ENCODE measurements at places on chromosomes 16 and 17.

GRCh38 chr17:66661411-66662256 lies 173.3 kb upstream of the CACNG5 start:
- DNase-seq: no peak

DNA sequence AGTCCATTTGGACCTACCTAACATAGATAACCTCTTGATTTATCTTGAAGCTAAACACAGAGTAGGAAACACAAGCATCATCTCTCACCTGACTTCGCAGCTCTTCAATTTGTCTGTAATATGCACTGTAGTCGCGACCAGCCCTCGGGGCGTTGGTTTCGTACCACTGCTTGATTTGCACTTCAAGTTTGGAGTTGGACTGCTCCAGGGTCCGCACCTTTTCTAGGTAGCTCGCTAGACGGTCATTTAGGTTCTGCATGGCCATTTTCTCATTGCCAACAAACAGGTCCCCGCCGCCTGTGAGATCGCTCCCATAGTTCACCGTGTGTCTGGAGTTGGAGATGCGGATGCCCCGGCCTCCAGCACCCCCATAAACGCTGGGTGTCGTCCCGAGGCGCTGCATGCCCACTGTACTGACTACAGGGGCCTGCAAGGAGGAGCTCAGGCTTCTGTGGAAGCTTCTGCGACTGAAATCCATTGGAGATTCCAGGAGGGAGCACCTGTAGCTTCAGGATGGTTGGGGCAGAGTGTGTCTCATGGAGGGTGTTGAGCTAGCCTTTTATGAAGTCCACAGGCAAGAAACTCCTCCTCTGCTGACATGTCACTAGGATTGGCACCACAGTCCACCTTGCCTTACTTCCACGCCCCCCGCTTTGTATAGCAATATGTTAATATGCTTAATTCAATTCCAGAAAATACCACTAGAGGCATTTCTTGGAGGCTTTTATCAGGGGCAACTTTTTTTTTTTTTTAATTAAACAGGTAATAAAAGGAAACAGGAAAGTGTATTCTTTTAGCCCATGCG lies at the start of gene KRT20:
TSS of gene KRT20 (minus strand) at position 535 of the 805 bp plus-strand sequence. CDS start at position 478, 57 bp downstream.
- no peak for DNase-seq

DNA sequence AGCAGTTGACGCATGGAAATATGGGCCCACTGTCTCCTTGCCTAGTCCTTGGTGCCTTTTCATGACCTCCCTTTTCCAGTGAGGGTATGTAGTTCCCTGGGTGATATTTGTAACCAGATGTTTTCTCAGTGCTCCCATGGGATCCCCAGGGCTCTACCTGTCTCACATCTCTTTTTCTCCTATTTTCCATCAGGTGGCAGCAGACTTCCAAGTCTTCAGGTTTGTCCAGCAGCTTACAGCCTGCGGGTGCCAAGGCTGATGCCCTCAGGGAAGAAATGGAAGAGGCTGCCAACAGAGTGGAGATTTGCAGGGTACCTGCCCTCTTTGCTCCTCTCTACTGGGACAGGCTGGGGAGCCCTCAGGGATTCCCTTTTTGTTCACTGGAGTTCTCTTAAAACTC lies 89.1 kb downstream of the ELAC2 start:
- no peak for DNase-seq

GRCh38 chr16:53852678-53853077 lies 148.7 kb downstream of the FTO start:
- no peak for DNase-seq

DNA sequence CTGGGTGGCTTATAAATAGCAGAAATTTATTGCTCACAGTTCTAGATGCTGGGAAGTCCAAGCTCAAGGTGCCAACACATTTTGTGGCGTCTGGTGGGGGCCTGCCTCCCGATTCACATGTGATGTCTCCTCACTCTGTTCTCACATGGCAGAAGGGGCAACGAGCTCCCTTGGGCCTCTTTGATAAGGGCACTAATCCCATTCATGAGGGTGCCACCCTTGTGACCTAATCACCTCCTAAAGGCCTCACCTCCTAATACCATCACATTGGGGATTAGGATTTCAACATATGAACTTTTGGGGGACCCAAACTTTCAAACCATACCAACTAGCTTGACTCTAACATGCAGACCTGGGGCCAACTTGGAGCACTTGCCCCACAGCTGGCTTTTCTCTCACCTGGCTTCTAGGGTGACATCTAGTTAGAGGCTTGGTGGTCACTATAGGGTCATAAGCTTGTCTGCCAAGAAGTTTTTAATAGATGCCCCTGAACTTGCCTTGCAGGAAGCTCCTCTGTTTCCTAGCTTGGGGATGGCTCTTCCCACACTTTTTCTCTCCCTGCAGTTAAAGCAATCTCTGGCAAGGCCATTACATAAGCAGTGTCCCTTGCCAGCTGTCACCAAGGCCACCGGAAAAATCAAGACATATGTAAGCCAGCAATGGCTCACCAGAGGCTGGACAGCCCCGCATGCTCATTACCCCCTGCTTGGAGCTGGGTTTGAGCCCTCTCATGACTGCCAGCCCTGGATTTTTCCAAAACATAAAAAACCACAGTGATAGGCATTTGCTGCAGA lies 8.4 kb upstream of the MED9 start:
- DNase-seq: no peak

DNA sequence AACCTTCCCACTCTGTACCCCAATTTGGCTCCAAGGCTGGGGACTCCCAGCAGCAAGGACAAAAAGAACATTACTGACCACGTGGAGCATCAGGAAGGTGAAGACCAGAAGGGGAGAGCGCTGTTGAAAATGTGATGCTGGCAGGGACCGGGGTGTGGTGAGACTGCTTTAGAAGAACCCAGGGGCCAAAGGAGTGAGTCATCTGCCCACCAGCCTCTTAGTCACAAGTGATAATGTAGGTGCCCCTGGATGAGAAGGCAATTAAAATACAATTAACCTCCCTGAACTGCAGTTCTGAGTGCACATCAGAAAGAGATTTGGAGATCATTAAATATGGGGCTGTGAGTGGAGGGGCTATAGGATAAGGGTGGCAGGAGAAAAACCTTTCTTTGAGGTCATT lies 366.6 kb upstream of the CCL2 start:
- no peak for DNase-seq

GRCh38 chr17:53807286-53807685 lies 15.4 kb upstream of the KIF2B start:
- no peak for DNase-seq

- peak; percentile 59 for DNase-seq
These were observed 496 bp downstream of the EZH1 start for GRCh38 chr17:42744283-42744805.

DNA sequence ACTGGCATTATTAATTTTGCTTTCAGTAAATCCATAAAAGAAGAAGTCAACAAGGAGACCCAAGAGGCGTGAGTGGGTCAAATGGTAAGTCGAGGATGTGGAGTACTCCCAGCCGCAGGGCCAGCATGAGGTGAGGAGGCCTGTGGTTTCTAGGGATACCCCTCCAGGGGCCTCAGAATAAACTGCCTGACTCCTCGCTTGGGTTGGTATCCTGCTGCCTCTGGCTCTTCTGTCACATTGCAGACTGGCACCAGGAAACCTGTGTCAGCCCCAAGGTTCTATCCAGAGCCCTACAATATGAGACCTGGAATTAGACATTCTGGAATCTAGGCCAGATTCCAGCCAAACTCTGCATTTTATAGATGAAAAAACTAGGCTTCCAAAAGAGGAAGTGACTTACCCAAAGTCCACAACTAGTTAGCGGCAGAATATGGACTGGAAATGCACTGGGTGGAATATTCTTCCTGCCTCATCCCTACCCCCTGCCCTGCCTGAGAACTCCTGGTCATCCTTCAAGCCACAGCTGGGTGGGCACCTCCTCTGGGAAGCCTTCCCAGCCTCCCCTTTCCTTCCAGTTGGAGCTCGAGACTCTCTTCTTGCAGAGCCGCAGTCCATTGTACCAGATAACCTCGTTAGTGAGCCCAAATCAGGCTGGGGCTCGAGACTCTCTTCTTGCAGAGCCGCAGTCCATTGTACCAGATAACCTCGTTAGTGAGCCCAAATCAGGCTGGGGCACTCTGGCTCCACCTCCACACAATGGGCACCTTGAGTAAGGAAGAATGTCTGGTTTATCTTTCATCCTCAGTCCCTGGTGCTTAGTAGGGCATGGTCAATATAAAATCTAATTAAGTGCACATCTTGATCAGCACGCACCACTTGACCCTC lies 22.6 kb downstream of the C17orf67 start:
- DNase-seq: no peak

DNA sequence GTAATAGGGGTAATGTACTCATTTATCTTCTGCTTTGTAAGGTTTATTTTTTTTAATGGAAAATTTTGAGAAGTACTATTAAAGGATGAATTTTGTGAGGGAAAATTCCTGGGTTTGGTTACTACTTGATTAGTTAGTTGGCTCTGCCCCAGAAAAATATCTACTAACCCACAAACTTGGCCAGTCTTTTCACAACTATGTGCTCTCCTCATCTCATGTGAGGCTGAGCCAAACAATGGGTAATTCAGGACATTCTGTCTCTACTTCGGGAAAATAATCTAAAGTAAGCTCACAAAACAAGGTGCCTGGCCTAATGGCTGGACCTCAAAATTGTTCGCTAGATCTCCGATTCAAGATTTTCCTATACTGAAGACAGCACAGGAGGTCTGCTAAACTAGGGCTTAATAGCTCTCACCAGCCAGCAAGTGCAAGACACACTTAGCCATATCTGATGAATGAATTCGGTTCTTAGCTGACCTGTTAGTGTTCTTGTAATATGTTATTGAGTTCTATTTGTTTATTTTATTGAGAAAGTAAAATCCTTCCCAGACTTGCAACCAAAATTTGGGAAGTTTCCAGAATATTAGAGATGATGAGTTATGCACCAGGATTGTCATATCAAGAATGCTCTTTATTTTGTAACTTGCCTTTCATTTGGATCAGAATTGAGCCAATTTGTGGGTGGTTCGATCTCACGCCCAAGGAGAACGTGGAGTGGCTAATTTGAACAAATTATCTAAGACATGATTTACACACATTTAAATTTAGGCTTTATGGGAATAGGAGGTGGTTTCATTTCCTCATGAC lies 5.7 kb downstream of the KCNJ16 start:
- DNase-seq: no peak

Data from HEK293T (cell line).